ENCODE measurements at places on chromosomes 16 and 17.
A peak's percentile ranks its signal among the peaks of the same experiment; 100 is the strongest.

DNA sequence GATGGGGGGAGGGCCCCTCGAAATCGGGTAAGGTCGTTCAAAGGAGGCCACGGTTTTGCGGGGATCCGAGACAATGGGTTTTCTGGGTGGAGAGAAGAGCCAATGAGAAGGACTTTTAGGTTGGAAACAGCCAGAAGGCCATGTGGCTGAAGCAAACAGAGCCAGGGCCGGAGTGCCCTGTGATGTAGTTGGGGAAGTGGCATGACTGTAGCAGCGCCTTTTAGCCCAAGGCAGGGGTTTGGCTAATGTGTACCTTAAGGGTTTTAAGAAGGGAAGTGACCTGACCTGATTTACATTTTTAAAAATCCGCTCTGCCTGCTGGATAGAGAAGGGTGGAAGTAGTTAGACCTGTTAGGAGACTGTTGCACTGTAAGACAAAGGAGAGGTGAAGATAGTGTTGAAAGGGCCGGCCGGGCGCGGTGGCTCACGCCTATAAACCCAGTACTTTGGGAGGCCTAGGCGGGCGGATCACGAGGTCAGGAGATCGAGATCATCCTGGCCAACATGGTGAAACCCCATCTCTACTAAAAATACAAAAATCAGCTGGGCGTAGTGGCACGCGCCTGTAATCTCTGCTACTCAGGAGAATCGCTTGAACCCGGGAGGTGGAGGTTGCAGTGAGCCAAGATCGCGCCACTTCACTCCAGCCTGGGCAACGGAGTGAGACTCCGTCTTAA lies 1.0 kb downstream of the LYRM1 start:
- DNase-seq: peak; percentile 33

- no peak for DNase-seq
Observed at GRCh38 chr17:38561416-38562214, 44.1 kb downstream of the SRCIN1 start.

GRCh38 chr17:63550817-63551639 lies 751 bp downstream of the DCAF7 start:
- no peak for DNase-seq

- DNase-seq: no peak
Observed at GRCh38 chr17:60594734-60595133, 5.3 kb upstream of the PPM1D start.

- DNase-seq: no peak
Observed at GRCh38 chr16:77409311-77409710, 25.5 kb downstream of the ADAMTS18 start.

- DNase-seq: no peak
Observed at GRCh38 chr17:21021208-21021803, 21.5 kb downstream of the USP22 start.

DNA sequence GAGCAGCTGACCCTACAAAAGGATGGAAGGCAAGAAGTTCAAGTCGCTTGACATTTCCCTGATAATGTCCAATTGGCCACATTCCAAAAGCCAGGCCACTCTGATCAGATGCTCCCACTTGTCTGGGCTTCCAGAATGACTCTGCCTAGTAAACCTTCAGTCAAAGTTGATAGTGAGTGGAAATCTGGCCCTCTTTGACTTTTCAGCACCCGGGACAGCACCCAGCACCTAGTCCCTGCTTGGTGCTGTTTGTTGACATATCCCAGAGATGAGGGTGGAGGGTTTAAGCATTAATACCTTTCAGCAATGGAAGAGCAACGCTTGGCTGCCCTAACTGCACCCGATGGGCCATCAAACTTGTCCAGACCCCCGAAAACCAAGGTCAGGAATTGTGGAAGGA lies 131.3 kb downstream of the AIPL1 start:
- DNase-seq: no peak

GRCh38 chr17:34820248-34820801 lies 140.9 kb downstream of the CCT6B start:
- no peak for DNase-seq

GRCh38 chr16:27481282-27481934 lies 68.3 kb downstream of the GTF3C1 start:
- no peak for DNase-seq

- DNase-seq: no peak
Observed at GRCh38 chr16:8374586-8375231, 215.6 kb downstream of the TMEM114 start.

DNA sequence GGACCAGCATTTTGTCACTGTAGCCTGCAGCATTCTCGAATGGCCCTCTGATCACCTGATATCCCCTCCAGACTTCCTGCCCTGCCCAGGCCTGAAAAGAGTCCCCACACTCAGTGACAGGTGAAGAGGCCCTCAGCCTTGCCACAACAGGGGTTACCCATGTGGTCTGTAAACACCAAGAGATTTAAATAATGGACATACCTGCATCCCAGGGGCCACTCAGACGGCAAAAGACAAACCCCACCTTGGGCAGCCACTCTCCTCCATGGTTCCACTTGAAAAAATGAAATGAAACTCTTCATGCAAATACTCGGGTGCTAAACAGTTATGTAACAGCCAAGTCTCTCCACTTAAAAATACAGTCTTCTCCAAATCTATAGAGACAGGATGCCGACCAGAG lies 22.9 kb upstream of the PECAM1 start:
- DNase-seq: no peak

DNA sequence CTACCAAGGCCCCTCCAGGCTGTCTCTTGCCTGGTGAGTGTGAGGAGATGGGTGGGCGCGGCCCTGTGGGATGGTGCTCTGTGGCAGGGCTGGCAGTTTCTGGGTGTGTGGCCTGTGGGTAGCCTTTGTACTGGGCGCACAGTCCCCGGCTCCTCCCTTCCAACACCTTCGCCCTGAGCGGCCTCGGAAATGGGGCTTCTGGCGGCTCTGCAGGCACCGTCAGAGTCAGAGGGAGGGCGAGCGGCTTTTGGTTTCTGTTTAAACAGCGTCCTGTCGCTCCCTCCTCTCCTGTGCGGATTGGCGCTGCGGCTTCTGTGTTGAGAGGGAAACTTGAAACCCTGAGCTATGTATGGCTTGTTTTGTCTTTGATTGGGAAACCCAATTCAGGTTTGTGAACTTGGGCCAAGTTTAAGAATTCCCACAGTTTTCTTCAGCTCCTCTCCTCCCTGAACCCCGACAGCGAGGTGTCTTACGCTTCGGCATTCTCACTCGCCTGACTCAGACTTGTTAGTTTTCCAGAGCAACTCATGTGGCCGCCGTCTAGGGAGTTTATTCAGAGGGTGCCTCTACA lies 8.3 kb upstream of the ZNF750 start:
- peak; percentile 38 for DNase-seq
